ENCODE measurements at places on chromosomes 16 and 17.

- no peak for DNase-seq
These were observed 23.2 kb downstream of the IGFBP4 start for GRCh38 chr17:40466298-40466971.

GRCh38 chr17:82873521-82873920 is 33.7 kb upstream of the ZNF750 start:
- DNase-seq = no peak

- no peak for DNase-seq
These were observed 44.1 kb upstream of the MARCHF10 start for GRCh38 chr17:62852195-62852594.

DNA sequence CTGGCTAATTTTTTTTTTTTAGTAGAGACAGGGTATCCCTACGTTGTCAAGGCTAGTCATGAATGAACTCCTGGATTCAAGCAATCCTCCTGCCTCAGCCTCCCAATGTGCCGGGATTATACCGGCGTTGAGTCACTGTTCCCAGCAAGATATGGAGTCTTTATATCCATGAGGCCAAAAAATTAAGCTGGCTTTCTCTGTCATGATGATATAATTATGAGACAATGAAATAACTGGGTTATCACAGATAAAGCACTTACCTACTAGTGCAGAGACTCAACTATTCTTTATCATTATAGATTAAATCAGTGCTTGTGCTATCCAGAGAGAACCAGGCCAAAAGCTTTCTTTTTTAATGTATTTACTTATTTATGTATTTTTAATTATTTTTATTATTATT is 36.2 kb downstream of the SMG6 start:
- DNase-seq = no peak

DNA sequence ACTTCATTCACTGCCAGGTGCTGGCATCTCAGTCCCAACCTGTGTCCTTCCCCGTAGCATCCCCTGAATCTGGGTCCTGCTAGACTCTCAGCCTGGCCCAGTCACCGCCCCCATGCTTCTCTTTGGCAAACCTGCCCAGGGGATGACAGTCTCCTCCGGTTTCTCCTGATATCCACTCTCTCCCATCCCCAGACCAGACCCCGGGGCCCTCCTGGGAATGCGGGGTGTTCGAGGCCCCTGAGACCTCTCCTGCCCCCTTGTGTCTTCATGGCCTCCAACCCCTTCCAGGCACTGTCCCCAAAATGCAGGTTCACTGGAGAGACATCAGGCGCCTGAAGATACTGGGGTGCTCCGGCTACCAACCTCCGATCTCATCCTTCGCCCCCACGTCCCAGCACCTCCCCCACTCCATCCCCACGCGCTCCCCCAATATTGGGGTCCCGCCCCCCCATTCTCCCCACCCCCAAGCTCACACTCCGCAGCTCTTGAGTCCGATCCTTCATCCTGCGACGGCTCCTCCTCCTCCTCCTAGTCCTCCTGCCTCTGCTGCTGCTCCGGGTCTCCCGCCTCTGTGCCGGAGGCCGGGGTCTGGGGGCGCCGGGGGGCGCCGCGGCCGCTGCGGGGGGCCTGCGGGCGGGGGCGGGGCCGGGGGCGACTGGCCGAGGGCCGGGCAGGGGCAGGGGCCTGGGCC is 399 bp downstream of the STX1B start:
- no peak for DNase-seq

- DNase-seq = no peak
These were observed 42.4 kb downstream of the NXPH3 start for GRCh38 chr17:49618028-49618611.

- no peak for DNase-seq
These were observed 19.2 kb downstream of the POLR3E start for GRCh38 chr16:22316411-22316811.

GRCh38 chr16:89094880-89095258 is 1.2 kb downstream of the ACSF3 start:
- no peak for DNase-seq

DNA sequence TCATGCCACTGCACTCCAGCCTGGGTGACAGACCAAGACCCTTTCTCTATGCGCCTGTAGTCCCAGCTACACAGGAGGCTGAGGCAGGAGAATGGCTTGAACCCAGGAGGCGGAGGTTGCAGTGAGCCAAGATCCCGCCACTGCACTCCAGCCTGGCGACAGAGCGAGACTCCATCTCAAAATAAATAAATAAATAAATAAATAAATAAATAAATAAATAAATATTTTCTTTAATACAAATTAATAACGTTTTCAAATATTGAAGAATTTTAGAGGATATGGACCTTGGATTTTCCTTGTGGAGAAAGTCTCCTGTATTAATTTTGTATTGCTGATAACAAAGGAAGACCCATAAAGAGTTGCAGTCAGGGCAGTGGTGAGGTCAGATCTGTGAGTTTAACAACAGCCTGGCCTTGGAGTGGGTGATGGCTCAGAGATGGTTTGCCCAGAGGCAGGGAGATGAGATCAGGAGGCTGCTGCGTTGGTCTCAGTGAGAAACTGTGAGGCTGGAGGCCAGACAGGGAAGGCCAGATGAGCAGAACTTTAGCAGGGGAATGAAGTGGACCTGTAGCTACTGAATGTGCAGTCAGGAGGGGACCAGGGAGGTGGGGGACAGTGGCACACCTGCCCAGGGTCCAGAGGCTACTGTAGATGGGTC is 4.4 kb upstream of the ASGR1 start:
- peak; percentile 69 for DNase-seq

DNA sequence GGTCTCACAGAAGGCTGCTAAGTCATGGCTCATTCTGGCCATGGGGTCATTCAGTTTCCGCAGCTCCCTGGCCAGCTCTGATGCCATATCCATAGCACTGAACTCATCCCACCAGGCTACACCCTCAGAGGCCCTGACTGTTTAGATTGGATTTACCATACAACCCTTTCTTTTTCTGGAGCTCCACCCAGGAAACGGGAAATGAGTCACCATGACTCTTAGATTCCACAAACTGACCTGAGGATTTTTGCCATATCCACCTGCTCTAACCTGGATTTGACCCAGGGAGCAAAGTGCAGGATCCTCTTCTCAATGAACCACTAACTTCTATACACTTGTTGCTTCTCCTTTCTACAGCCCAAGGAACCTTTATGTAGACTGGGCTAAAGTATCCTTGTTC is 20.3 kb upstream of the CALB2 start:
- peak; percentile 44 for DNase-seq

GRCh38 chr17:42781639-42782165 is 1.3 kb downstream of the WNK4 start:
- no peak for DNase-seq

DNA sequence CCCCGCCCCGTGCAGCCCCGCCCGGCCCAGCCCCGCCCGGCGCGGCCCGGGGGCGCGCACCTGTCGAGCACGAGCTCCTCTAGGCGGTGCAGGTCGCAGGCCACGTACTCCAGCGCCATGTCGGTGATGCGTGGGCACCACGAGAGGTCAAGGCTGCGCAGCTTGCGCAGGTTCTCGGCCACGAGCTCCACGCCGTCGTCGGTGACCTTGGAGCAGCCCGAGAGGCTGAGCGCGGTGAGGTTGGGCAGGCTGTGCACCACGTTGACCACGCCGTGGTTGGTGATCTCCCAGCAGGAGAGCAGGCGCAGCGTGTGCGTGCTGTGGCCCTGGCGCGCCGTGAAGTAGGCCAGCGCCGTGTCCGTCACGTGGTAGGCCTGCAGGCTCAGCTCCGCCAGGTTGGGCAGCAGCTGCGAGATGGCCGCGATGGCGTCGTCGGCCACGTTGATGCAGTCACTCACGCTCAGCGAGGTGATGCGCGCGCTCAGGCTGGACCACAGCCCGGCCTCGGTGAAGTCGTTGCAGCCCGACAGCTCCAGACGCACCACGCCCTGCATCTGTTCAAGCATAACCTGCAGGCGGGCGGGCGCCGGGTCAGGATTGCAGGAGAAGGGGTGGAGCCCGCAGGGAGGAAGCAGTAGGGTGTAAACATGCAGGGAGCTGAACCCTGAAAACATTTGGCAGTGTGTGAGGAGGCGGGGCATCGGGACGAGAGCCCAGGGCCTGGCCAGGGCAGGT is 5.3 kb upstream of the WDR24 start:
- DNase-seq = peak; percentile 86

DNA sequence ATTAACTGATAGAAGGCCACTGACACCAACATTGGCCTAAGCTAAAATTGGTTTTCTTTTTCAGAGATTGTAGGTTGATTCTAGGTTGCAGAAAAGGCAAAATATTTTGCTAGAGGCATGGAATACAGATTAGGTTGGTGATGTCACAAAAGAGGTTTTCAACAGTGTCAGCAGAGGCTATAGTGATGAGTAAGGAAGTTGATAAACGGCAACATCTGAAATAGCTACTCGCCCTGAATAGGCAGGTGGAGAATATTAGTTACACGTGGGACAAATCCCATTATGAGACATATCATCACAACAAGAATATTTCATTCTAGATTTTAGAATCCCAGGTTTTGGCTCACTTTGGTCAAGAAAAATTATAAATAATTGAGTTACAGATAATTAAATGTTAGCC is 1.5 kb upstream of the TOM1L1 start:
- no peak for DNase-seq

DNA sequence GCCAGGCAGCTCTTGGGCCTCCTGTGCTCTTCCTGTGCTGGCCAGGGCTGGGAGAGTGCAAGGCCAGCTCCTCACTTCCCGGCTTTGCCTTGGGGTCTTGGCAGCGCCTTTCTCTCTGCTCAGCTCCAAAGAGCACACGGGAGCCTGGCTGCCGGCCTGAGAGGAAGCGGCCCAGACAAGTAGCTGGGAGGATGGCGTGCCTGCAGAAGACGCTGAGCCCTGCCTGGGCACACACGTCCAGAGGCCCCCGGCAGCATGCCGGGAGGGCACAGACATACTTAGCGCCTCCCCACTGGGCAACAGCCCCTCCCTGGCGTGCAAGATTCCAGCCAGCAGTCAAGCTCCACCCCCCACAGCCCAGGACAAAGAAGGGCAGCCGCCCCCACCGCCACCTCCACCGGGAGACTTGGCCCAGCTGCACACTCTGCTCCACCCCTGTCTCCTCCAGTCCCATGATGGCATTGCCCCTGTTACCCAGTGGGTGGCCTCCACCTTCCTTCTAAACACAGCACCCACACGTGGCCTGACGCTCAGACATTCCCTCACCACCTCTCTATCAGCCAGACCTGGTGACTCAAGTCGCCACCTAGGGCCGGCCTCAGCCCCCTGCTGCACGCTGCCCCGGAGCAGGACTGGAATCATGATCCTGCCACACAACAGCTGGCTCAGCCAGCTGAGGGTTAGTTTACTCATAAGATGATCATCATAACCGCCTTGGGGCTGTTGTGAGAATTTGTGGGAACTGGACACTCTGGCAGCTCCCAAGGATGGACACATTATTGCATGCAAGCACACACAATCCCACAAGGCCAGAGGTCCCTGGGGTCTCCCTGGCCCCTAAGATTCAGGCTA is 12.4 kb downstream of the SGCA start:
- peak; percentile 93 for DNase-seq

- DNase-seq = peak; percentile 72
These were observed 11.5 kb downstream of the RMI2 start for GRCh38 chr16:11356573-11357331.

GRCh38 chr17:17928398-17929287 is 43.6 kb downstream of the TOM1L2 start:
- no peak for DNase-seq

GRCh38 chr16:84782846-84783245 is 36.9 kb upstream of the CRISPLD2 start:
- no peak for DNase-seq

- peak; percentile 19 for DNase-seq
These were observed 525 bp downstream of the JPT1 start for GRCh38 chr17:75153780-75154194.

DNA sequence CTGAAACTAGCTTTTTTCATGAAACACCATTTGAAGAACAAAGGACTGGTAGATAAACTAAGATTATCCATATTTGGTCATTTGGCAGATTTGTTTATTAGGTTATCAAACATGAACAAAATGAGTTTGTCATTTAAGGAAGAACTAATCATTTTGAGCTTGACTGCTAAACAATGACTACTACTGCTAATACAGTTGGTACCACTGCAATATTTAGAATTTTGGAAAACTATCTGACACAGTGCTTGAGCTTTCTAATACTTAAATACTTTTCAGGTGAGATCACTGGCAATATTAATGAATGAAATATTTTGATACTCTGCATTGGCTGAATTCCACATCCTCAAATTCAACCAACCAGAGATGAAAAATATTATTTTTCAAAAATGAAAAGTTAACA is 47.2 kb downstream of the MED13 start:
- no peak for DNase-seq

DNA sequence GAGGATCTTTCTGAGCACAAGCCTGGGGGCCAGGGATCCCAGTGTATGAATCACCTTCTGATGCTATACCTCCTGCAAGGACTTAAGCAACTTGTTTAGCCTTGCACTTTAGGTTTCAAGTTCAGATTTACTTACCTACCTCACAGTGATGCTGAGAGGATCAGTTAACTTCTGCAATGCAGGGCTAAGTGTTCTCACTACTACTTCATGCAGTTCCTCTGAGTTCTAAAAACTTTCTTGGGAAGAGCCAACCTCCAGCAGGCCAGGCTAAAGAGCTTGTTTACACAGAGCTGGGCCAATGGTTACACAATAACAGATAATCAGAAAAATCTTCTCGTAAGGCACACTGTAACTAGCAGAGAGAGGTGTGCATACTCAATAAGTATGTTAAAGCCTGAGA is 13.0 kb downstream of the VEZF1 start:
- DNase-seq = no peak

DNA sequence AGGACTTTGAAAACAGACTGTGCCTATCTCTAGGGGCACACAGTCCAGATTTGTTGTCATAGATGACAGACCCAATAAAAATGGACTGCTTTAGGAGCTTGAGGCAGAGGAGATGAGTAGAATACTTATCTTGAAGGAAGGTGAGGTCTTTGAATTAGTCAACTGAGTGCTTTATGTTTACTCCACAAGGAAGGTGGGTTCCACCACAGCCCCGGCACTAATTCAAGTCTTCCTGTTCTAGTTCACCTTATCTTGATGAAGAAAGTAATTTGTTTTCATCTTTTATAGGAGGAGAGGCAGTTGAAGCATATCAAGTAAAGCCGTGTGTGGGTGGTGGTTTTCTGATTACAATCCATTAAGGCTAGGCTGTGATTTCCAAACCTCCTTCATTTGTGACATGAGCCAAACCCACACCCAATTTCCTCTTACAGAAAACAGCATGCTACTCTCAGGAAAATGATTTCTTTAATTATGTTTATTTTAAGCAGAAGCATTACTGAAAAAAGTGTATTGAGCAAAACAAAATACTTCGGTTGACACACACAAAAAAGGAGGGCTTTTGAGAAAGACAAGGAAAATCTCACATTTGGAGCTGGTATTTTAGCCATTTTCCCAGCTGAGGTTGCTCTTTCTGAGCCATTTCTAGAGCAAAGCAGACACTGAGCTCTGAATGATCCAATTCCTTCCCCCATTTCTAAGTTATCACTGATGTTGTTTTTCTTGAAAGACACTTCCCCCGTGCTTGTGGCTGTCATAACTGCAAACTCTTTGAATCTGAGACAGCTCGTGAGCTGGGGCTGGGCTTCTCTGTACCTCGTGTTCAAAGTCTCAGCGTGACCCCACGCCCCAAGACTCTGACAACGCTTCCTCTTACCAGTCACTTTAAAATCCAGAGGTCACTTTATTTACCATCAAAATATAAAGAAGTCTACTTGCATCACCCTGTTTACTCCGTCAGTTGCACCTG is 35.4 kb downstream of the CDRT15 start:
- DNase-seq = no peak

GRCh38 chr16:68490829-68491575 is 42.7 kb upstream of the SMPD3 start:
- peak; percentile 78 for DNase-seq
